ENCODE measurements at places on chromosomes 1 and 21. TPM values are rescaled to one million over a fixed set of nuclear protein-coding genes. Genes with fewer than 3 reads are reported as not detected.

Gene HTR6
- 0.09 TPM for total RNA-seq

Gene UBIAD1
- 11.7 TPM for total RNA-seq

GRCh38 chr1:117658676-117659075 lies 52.8 kb downstream of the TENT5C start:
- no peak for DNase-seq

DNA sequence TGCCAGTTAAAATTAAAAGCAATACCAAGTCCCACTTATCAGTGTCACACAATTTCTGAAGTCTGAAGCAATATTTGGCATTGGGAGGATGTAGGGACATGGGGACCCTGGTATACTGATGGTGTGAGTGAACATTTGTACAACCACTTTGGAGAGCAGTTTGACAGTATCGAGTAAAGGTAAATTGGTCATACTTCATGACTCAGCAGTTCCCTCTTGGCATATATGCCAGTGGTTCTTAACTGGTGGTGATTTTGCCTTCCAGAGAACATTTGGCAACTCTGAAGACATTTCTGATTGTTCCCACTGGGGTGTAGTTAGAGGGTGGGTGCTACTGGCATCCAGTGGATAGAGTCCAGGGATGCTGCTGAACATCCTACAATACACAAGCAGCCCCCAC lies 19.7 kb downstream of the FMOD start:
- DNase-seq, result no peak
